ENCODE measurements at places on chromosomes 3 and 15. TPM values are rescaled to one million over a fixed set of nuclear protein-coding genes. Genes with fewer than 3 reads are reported as not detected.
A peak's percentile ranks its signal among the peaks of the same experiment; 100 is the strongest.

DNA sequence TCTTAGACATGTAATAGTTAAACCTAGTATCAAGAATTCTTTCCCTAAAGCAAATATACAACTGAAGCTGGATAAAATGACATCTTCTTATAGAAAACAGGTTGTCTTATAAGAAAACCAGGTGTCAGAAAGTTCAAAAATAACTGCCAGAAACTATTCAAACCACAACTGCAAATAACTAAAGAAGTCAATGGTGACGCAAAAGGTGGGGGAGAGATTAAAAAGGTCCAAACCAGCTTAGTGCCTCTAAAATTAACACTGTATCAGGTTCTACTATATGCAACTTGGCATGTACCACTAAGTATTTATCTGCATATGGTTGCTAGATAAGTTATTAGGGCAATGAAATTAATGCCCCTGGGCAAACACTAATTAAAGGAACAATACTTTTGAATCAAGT is 136.8 kb downstream of the TBL1XR1 start:
- no peak overlapping the region for H3K27ac ChIP-seq
- no peaks in the 10 kb centered on the region for H3K27me3 ChIP-seq
- no peak overlapping the region for H3K4me3 ChIP-seq
- no peaks in the 10 kb centered on the region for H3K36me3 ChIP-seq
- no peak for DNase-seq
- peaks cover 40% of the 10 kb centered on the region for H3K4me1 ChIP-seq

The CRYBG3 gene
- 24.6 TPM for total RNA-seq

The GNAT1 gene
- total RNA-seq = not detected

DNA sequence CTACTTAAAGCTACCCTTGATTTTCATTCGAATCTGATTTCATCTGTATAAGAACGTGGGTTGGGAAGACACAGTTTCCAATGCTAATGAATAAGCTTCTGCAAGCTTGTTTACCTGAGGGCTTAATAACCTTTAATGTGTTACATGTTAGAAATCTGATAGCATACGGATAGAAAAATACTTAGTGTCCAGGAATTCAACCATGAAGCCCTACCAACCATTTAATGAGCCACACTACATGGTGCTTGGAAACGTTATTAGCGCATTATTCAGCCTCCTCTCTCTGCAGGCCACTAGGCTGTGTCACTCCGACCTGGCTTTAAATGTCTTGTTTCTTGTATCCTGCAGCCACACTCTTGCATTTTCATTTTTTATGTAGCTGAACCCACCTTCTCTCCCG is 1.6 kb downstream of the FAM81A start:
- no peaks in the 10 kb centered on the region for H3K36me3 ChIP-seq
- DNase-seq = no peak
- no peak overlapping the region for H3K4me3 ChIP-seq
- H3K27me3 ChIP-seq = peaks cover 8% of the 10 kb centered on the region
- peaks cover 9% of the 10 kb centered on the region for H3K4me1 ChIP-seq

DNA sequence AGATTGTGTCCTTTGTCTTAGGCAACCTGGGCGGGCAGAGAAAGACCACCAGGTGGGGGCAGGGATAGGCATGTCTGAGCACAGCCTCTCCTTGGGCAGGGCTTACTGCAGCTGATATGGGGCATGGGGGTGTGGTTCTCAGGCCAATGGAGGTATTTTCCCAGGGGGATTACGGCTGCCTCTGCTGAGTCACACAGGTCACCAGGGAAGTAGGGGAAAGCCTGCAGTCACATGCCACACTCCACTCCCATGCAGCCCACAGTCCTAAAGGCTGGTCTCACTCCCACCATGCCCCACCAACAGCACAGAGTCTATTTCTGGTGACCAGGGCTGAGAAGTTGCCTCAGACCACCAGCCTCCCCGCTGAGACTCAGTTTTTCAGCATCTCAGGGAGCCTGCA is 466.4 kb downstream of the DIPK2A start:
- H3K4me1 ChIP-seq = no peaks in the 10 kb centered on the region
- no peak for DNase-seq
- H3K27me3 ChIP-seq = no peaks in the 10 kb centered on the region
- H3K36me3 ChIP-seq = no peaks in the 10 kb centered on the region

The GOLGA8S gene
- total RNA-seq = 0.15 TPM

- H3K4me3 ChIP-seq = no peak overlapping the region
- H3K36me3 ChIP-seq = no peaks in the 10 kb centered on the region
- no peak overlapping the region for H3K27ac ChIP-seq
- H3K4me1 ChIP-seq = no peaks in the 10 kb centered on the region
- no peak for DNase-seq
- no peaks in the 10 kb centered on the region for H3K27me3 ChIP-seq
Measured at GRCh38 chr3:50651445-50651844, 23.3 kb upstream of the DOCK3 start.

DNA sequence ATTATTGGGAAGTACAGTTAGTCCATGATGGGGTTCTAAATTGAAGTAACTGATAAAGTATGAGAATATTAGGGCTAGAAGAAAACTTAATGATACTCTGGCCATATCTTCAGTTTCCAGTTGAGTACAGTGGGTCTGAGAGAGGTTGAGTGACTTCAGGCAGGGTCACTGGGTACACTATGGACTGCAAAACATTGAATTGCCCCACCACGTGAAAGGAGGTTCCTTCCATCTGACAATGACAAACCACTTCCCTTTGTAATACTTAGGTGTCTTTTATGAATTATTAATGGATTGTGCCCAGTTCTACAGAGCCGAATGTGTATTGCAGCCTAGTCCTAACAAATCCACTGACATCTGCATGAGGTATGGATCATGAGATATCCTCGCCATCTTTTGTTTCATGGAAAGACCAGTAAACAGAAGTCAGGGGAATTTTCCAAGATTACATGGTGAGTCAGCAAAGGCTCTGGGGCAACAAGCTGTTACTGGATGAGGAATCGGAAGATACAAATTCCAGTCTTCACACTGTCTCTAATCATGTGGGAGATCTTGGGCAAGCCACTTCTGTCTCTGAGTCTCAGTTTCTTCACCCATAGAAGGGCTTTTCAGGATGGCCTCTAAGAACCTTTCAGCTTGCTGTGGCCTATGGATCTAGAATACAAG is 66.5 kb upstream of the BCL6 start:
- H3K27ac ChIP-seq = peak overlapping the region; percentile 24
- no peak overlapping the region for H3K4me3 ChIP-seq
- no peak for DNase-seq
- peaks cover 25% of the 10 kb centered on the region for H3K4me1 ChIP-seq
- H3K36me3 ChIP-seq = no peaks in the 10 kb centered on the region

GRCh38 chr15:100602823-100603393 is 519 bp downstream of the ASB7 start:
- H3K4me3 ChIP-seq = peak overlapping the region; percentile 98
- peaks cover 15% of the 10 kb centered on the region for H3K36me3 ChIP-seq
- H3K27ac ChIP-seq = peak overlapping the region; percentile 96
- no peak for DNase-seq
- peaks cover 16% of the 10 kb centered on the region for H3K4me1 ChIP-seq
- no peaks in the 10 kb centered on the region for H3K27me3 ChIP-seq

Data from Panc1 (cell line).